ENCODE measurements at places on chromosomes 5 and 9.

DNA sequence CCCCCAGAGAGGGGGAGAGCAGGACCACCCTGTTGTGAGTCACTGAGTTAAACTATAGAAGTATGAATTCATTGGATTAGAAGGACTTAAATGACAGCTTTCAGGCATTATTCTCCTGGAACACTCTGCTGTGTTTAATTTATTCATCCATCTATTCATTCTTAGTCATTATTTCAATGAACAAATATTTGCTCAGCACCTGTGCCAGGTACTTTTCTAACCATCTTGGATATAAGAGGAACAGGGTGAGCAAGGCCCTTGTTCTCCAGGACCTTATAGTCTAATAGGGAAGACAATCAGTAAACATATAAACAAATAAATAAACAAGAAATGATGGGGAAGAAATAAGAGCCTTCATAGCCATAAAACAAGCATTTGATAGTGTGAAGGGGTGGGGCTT, 483.9 kb upstream of the BRINP1 start:
- no peak for DNase-seq

GRCh38 chr9:19648672-19649071, 140.2 kb downstream of the SLC24A2 start:
- DNase-seq = no peak

- no peak for DNase-seq
These were observed 300.7 kb upstream of the IZUMO3 start for GRCh38 chr9:24846248-24846912.

DNA sequence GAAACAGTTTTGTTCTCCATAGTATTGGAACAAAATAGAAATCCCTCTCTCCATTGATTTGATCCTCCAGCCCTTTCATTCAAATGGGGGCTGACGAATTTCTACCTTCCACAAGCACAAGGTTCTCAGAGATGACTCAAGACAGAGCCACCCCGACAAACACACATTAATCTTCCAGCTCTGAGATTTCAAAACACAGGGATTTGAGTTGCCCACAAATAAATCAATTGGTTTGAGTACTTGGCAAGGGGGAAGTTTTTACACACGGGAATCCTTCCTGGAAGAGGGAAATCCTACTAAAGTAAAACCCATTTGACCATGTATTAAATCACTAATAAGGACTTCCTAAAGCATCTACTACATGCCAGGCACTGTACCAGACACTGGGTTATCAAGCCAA, 5.4 kb downstream of the ADRA1B start:
- no peak for DNase-seq

GRCh38 chr9:22452415-22453010, 5.9 kb downstream of the DMRTA1 start:
- peak; percentile 24 for DNase-seq

DNA sequence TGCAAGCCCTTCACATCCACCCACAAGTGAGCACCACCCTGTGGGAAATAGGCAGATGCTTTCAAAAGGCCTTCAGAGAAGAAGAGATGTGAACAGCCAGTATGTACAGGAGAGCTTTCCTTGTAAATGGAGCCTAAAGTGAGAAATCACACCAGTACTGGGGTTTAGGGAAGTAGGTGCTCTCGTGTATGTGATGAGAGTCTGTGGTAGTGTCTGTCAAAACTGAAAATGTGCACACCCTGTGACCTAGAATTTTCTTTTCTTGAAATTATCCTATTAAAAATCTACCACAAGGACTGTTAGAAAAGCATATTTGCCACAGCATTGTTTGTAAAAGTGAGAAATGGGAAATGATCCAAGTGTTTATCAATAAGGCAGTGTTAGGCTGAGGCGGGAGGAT, 16.6 kb downstream of the OTULINL start:
- DNase-seq = no peak

DNA sequence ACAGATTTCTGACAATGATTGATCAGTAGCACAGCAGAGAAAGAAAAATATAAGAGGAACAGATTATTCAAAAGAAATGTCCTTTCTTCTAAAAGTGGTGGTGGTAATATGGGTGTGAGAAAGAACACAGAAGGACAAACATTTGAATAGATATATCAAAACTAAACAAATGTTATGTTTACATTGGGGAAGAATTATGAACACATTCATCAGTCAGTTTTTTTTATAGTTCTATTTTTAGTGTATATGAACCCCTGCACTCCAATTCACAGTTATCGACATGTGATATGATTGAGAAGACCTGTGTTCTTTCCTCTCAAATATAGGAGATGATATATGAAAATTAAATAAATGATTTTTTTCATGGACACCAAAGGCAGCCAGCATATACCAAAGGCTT, 128.6 kb downstream of the NNT start:
- DNase-seq = no peak

GRCh38 chr9:127437497-127438264, 13.5 kb downstream of the ZNF79 start:
- no peak for DNase-seq

GRCh38 chr9:36137392-36138004, 965 bp downstream of the GLIPR2 start:
- no peak for DNase-seq

GRCh38 chr5:135831439-135831838, 3.0 kb upstream of the SLC25A48 start:
- DNase-seq = no peak
